ENCODE measurements at places on chromosomes 12 and 14.

- no peak for DNase-seq
Measured at GRCh38 chr12:119679081-119679480, 11.1 kb downstream of the PRKAB1 start.

DNA sequence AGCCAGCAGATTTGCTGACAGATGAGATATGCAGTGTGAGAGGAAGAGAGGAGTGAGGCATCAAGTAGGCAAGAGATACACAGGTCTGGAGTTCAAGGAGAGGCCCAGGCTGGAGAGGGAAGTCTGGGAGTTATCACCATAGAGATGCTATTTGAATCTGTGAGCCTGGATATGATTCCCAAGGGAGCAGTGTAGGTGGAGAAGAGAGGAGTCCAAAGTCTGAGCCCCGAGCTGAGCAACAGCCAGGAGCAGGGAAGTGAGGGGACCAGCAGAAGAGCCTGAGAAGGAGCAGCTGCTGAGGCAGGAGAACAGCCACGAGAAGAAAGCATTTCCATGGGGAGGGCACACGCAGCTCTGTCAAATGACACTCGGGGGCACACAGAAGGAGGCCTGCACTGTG, 20.2 kb upstream of the NXPH4 start:
- no peak for DNase-seq

DNA sequence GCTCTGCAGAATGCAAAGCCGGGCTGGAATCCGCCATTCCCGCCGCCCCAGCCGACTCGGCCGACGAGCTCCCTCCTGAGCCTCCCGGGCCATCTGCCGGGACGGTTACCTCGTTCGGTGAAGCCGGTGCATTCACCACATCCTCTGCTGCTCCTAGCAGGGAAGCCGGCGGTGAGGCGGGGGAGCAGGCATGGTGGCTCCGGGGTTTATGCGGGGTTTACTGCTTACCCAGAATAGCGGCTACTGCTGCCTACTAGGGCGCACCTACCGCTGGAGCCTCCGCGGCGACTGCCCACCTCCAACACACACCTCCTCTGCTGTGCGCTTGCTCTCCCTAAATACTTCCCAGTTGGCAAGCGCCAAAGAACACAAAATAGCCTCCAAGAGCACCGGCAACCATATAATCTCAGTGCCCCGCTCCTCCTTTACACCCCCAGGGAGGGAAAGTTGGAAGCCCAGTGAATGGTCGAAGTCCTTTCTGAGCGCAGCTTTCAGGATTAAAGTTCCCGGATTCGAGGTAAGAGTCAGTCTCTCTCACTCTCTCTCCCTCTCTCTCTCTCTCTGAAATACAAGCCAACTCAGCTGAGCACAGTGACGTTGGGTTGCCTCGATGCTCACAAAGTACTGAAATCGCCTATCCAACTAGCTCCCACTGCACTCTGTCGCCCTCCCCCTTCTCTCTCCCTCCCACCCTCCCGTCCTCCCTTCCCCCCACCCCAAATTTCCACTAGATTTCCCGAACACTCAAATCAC, at the start of gene TBX5:
TSS of gene TBX5 (minus strand) at position 626 of the 753 bp plus-strand sequence. CDS start 2,246 bp downstream, outside the sequence.
- no peak for DNase-seq

- no peak for DNase-seq
Measured at GRCh38 chr14:61222388-61222787, 58.8 kb downstream of the TMEM30B start.

DNA sequence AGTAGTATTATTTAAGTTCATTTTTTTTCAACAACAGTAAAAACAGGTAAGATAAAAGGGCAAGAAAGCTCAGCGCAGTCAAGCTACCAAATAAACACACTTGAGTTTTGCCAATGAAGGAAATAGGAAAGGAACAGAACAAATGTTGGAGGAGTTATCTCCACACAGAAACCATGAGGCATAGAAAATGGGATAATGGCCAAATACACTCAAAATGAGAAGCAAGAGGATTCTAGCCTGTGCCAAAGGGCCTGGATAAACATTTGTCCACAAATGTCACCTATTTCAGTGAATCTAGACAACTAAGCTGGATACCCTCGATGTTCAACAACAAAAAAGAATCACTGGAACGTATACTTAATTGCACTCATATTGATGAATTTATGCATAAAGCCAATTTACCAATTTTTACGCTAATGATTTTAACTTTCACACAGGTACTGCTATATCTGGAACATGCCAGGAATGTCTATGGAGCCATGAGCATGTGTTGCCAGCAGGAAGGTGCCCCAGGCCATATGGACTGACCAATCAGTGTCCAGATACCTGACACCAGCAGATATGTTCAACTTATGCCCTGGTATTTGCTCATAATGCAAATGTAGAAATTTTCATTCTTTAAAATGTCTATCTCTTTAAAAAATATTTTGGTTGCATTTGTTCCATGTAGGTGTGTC, 21.1 kb downstream of the ST8SIA1 start:
- no peak for DNase-seq

GRCh38 chr12:12070674-12071656, at the start of gene BCL2L14:
Gene BCL2L14, plus strand, starts transcription at chr12:12070939. Its CDS starts 8,367 bp downstream, at chr12:12079306.
- DNase-seq = no peak

DNA sequence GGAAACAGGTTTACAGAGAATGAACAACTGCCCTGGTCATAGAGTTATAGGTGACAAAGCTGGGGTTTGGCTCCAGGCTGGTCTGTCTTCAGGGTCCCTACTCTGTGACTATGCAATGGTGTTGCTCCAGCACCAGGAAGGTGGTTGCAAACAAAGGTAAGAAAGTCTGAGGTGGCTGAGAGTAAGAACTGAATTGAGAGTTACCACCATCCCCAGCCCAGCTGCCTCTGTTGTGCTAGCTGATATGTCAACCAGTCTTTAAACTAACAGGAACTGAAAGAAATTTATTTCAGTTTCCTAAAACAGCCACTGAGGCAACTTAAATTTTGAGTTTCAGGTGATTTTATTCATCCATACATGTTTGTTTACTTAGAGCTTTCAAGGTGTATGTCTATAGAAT, 111.0 kb upstream of the LRIG3 start:
- DNase-seq = no peak

- DNase-seq = no peak
Measured at GRCh38 chr14:24376448-24377070, 8.6 kb downstream of the NFATC4 start.

- no peak for DNase-seq
Measured at GRCh38 chr12:44021471-44021971, 185.6 kb downstream of the TMEM117 start.

- no peak for DNase-seq
Measured at GRCh38 chr14:93953739-93954515, 22.4 kb downstream of the ASB2 start.

- no peak for DNase-seq
Measured at GRCh38 chr14:92622311-92622710, 108.7 kb downstream of the RIN3 start.

DNA sequence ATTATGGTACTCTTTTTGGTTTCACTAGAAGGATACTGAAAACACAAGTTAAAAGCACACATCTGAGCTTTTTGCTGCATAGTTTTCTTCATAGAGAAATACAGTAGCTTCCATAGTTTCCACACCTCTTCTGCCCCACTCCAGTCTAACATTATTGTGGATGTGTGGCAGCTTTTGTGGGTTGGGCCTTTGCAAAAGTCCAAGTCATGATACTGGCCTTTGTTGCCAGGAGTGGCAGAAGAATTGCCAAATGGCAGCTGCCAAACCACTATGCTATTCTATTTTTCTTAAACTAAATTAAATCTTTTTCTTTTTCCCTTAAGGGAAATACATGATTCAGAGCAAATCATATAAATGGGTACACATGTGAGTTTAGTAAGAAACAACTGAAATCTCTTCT, 114.8 kb downstream of the PLEKHA5 start:
- DNase-seq = no peak

DNA sequence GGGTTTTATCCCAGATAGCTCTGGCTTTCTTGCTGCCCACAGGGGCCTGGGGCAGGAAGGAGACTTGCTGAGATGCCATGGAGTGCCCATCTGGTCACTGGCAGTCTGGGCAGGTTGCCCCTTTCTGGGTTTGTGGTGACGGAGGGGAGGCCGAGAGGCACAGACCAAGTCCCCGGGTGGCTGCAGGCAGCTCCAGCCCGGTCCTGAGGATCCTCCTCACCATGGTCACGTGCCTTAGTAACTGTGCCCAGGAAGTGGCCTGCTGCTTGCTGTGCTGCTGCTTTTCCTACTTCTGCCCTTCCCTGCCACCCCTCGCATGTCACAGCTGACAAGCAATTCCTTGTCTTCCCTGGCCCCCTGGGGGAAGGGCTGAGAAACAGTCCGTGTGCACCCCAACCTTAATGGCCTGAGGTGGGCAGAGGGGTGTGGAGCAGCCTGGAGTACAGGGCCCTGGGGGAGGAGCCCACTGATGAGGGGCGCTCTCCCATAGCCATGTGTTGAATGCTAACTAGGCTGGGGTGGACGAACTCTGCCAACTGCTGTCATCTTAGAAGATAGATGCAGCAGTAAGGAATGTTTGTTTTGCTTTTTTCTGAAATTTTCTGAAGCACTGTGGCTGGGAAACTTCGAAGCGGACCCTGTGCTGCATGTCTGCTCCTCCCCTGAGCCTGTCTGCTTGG, 54.9 kb upstream of the SRSF5 start:
- DNase-seq = no peak

All from stimulated activated CD8-positive, alpha-beta memory T cell treated with anti-CD3 and anti-CD28 coated beads, Interleukin-7, amount 100 ng/mL, for 1 hour (primary cell).